Activated CD4-positive, alpha-beta T cell treated with anti-CD3 and anti-CD28 coated beads for 24 hours (primary cell): ENCODE measurements at places on chromosomes 11 and 22.

DNA sequence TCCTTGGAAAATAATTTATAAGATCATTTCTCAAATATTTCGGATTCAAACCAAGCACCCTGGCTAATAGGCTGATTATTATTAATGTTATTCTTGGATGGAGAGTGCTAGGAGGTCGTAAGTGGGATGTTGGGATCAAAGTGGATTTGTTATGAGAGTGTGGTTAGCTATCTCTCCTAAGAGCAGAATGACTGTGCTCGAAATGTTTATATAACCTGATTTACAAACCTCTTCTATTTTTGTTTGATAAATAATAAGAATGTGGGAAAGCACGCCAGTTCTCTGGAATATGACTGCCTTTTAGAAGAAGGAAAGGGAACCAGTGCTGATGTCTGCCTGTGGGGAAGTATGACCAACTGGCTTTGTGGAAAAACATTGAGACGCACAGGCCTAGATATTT, 527.5 kb downstream of the NTM start:
- no peak for DNase-seq

- no peak for DNase-seq
Observed at GRCh38 chr11:22474616-22475015, 136.4 kb downstream of the SLC17A6 start.

GRCh38 chr11:20754933-20755332, 85.5 kb downstream of the NELL1 start:
- DNase-seq = no peak

GRCh38 chr11:103892603-103893002, 143.8 kb upstream of the DDI1 start:
- DNase-seq = no peak

DNA sequence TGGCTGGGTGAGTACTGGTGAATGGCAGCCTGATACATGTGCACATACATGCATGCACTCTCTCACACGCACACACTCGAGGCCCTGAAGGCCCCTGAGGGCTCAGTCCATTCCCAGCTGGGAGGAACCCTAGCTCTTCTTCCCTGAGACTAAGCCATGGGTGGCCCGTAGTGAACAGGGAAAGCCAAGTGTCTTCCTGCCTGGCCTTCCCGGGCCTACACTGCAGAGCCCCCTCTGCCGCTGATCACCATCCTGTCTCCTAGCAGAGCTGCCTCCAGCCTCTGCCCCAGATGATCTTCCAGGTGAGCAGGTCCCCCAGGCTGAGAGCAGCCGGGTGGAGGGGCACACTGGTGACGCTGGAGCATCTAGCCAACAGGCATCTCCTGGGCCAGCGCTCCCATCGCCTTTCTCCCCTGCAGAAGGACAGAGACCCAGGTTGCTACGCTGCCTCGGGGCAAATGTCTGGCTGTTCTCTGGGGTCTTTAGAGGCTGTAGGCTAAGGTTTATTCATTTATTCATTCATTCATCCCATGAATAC, 57.3 kb downstream of the CD82 start:
- no peak for DNase-seq

DNA sequence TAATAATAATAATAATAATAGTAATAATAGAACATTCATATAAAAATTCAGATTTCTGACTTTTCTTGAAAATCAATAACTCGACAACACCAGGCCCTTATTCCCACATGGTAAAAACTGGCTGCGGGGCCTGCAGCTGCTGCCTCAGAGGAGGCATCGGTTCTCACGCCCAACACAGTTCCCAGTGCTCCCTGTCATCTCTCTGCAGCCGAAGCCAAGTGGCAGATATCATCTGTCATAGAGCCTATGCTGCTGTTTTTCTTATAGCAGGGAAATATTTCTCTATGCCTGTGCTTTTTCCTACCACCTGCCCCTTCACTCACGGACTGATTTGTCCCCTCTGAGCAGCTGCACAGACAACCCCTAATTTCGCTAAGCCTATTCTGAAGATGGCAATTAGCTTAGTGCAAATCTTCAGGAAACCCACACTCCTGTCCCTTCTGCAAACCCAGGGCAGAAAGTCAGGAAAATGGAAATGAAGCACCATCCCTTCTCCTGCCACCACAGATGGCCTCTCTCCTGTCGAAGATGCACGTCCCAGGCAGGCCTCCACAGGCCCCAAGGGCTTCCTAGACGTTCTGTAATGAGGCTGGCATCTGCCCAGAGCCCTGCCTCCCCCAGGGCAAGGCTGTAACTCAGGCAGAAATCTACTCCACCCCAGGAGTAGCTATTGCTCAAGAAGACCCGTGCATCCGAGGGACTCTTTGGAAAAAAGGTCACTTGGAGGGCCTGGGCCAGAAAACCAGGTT, 66.7 kb downstream of the SYN3 start:
- DNase-seq = no peak

GRCh38 chr11:12529041-12529440, 145.2 kb upstream of the TEAD1 start:
- DNase-seq = no peak

GRCh38 chr11:72716290-72716689, 35.9 kb downstream of the ARAP1 start:
- DNase-seq = no peak

- DNase-seq = no peak
Observed at GRCh38 chr11:36309779-36310178, 13.7 kb downstream of the PRR5L start.

DNA sequence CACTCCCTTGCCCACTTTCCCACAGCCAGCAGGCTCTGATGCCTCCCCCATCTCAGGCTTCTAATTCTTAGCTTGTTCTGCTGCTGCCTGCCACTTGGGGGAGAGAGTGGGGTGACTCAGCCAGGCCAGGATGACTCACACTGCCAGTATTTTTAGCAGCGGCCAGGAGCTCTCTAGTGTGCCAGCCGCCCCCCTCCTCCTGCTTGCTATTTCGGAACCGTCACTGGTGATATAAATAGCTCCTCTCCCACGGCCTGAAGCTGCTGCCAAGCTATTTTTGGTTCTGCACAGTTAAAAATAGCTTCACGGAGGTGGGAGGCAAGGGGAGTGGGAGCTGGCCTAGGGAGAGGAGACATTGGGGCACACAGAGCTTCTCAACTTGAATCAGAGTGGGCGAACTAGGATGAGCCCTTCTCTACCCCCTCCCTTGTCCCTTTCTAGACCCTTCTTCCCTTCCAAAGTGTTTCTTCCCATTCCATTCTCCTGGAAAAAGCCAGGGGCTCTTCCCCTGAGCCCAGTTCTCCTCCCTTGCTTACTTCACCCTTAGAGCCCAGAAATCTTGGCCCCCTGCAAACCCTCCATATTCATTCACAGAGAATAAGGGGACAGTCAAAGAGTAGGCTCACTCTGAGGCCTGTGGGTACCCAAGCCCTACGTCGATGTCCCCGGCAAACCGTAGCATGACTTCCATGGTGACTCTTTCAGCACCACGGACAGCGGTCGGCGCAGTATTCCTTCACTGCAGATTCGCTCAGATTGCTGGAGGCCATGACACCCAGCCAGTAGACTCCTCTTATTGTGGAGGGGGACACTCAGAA, 2.5 kb upstream of the NPAS4 start:
- peak; percentile 65 for DNase-seq

DNA sequence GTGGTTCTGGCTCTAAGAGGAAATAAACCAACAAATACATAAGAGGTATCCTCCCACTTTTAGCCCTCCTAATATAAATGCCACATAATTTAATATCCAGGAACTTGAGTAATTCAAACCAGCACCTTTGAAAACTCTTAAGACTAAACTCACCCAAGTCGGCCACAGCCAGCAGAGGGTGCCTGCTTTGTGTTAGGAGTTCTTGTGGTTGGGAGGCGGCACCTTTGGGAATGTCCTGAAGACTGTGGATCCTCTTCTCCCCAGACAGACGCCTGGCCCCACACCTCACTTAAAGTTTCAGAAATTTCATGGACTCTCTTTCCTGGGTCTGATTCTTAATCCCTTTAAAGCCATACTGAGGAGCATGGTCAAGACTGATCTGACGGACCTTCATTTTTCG, 169.0 kb downstream of the TBC1D22A start:
- DNase-seq = no peak
